ENCODE measurements at places on chromosomes 3 and 15.

GRCh38 chr3:60633644-60634043 is 617.6 kb downstream of the FHIT start:
- DNase-seq = no peak

DNA sequence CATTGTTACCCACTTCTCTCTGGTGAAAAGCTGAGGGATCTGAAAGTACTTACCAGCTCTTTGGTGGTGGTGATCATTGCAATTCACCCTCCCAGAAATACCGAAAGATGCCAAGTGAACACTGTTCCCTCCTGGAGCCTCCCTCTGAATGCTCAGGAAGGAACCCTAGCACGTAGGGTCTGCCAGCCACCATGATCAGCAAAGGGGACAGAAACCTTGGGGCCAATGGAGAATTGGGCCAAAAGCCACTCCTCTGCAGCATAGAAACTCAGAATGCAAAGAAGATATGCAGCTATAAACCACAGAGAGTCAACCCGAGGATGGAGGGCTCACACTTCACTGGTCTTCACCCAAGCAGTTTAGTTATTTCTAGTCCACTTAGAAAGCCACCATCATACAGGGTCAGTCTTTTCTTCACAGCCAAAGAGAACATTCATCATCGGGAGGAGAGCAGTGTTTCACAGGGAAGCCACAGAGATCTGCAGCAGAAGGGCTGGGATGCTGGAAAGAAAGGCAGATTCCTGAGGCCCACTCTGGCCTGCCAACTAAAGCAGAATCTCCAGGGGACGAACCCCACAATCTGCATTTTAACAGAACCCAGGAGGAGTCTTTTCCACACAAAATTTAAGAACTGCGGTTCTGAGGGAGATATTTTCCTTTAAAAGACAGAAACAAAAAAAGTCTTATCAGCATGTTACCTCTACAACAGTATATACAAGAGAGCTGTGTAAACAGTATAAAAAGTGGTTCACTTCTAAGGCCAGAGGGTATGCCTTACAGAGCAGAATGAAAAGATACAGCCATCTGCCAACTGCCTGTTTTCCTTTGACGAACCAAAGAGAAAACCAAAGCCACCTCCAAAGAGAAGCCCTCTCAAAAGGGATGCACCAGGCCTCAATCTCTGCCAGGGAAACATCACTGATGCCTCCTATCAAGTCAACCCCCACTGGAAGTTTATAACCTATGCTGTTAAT is 11.3 kb downstream of the TBC1D2B start:
- DNase-seq = no peak

DNA sequence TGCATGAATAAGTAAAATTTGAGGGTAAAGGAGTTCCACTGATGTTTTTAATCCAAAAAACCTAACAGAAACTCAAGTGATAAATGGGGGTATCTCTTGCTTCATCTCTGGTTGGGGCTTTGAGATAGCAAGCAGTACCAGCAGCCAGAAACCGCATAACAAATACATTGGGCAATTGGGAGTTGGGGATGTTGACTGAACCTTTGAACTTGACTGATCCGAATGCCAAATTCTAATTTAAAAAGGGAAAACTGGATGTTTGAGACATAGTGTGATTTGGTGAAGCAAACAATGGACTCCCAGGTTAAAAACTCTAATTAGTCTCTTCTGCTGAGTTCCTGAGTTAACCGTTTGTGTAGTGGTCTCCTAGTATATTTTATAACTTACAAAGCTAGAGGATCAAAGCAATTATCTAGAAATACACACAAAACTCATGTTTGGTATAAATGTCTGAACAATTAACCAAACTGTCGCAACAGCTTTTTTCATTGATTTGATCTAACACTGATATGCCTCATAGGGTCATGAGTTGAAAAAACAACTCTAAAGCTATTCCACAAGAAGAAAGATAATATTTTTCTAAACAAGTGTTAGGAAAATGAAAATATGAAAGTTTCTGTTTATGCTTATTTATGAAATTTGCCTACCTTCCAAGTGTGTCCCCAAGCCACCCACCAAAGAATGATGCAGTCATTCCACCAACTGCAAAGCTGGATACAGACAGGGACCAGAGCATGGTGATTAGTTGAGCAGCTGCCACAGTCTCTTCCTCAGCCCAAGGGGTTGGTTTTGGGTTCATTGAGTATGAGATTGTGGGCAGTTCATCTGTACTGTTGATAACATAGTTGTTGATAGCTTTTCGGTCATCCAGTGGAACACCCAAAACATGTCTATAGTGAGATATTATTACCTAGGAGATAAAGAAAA is 12.4 kb downstream of the SLC2A2 start:
- no peak for DNase-seq

DNA sequence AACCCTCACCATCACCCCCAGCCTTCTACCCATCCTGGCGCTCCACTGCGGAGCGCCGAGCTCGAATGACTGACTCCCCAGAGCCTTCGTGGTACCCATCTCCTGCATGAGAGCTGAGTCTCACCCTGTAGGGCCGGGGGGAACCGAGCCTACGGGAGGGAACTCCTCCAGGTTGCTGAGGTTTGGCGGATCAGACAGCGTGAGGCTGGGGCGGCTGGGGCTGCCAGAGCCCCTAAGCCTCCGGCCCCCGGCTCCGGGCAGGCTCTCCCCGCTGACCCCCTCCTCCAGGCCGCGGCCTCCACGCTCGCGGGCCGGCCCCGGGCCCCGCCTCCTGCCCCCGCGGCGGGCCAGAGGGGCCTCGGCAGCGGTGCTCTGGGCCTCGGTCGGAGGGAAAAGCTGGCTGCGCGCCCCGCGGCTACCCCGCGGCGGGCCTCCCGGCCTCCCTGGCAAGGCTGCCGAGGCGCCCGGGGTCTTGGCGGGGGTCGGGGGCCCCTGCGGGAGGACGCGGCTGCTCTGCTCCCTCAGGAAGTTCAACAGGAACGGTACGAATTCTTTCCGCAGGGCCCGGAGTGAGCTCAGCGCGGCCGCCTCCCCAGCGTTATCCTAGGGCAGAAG is 643 bp downstream of the CDAN1 start:
- DNase-seq = no peak

GRCh38 chr15:90009301-90010022 is 8.3 kb downstream of the ZNF710 start:
- DNase-seq = no peak

DNA sequence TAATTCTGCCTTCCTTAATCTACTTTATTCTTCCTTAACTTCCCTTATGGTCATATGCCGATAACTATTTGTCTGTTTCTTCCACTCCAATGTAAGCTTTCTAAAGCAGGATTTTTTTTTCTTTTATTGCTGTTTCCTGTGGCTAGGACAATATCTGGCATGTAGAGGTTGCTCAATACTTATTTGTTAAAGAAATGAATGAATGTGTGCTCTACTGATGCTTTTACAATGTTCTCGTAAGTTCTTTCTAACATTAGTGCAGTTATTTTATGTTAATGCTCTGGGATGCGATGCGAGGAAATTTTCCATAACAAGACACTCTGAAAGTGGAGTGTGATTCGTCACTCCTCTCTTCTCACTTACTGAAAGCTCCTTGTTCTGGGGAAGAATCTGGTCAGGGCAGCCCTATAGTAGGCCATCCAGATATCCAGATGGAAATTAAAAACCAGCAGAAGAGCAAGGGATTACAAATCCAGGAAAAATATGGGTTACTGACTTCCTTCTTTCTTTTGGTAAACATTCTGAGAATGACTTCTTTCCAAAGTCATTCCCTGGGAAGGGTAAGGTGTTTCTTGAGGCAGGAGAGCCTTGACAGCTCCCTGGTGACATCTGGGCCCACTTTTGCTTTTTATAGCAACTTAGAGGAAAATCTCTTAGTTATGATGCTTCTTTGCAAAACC is 420.4 kb downstream of the PDCD6IP start:
- no peak for DNase-seq

DNA sequence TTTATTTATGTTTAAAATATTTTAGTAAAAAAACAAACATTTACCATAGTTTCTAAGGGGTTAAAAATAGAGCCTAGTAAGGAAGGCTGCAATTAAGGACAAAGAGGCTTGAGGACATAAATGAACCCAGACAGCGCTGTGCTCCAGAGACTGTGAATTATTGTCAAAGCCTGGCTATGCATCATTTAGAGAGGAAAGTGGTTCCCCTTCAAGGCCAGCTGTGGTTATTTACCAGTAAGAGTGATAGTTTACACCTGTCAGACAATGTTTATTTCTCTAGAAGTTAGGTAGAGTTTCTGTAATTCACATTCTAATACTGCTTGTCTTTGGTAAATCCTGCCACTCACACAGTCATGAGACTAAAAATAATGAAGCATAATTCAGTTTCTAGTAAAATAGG is 32.4 kb upstream of the PIK3R4 start:
- no peak for DNase-seq

All from effector CD8-positive, alpha-beta T cell (primary cell).